ENCODE measurements at places on chromosomes 6 and 20. TPM values are rescaled to one million over a fixed set of nuclear protein-coding genes. Genes with fewer than 3 reads are reported as not detected.
A peak's percentile ranks its signal among the peaks of the same experiment; 100 is the strongest.

- DNase-seq = no peak
These were observed 247.5 kb downstream of the TMEM242 start for GRCh38 chr6:157075549-157076450.

- no peak for DNase-seq
These were observed 509.3 kb upstream of the MAN1A1 start for GRCh38 chr6:119858901-119859300.

DNA sequence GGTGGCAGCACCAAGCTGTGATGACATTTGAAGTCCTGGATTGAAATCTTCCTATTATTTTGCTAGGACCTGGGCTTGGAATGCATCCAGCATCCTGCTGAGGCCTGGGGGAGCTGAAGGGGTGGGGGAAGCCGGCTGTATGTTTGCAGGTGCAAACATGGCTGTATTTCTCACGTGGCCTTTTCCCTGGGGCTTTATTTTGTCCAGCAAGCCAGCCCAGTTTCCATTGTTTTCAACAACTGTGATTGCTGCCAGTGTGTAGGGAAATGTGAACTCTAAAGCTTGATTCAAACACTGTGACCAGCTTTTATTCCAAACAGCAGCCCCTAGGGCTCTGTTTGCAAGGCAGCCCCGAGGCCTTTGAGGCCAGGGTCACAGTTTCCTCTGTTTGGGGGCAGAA lies 683.0 kb downstream of the DHX35 start:
- no peak for DNase-seq

DNA sequence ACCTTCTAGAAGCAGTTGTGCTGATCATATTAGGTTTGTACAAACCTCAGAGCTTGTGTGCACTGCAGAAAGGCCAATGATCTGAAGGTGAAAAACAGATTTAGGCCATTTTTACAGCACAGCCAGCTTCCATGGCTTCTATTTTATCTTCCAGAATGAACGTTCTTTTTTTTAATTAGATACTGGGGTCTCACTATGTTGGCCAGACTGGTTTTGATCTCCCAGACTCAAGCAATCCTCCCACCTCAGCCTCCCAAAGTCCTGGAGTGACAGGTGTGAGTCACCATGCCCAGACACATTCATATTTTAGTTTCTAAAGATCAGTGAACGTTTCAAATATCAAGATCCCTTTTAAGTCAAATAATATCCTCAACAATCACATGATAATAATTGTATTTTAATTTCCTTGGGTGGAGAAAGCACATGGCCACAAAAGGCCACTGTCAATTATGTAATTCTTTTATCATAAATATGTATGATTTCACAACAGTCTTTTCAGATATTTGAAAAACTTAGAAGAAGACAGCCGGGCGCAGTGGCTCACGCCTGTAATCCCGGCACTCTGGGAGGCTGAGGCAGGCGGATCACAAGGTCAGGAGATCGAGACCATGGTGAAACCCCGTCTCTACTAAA lies 326.7 kb upstream of the JARID2 start:
- DNase-seq = no peak

GRCh38 chr6:51630011-51630410 lies 457.4 kb downstream of the PKHD1 start:
- no peak for DNase-seq

DNA sequence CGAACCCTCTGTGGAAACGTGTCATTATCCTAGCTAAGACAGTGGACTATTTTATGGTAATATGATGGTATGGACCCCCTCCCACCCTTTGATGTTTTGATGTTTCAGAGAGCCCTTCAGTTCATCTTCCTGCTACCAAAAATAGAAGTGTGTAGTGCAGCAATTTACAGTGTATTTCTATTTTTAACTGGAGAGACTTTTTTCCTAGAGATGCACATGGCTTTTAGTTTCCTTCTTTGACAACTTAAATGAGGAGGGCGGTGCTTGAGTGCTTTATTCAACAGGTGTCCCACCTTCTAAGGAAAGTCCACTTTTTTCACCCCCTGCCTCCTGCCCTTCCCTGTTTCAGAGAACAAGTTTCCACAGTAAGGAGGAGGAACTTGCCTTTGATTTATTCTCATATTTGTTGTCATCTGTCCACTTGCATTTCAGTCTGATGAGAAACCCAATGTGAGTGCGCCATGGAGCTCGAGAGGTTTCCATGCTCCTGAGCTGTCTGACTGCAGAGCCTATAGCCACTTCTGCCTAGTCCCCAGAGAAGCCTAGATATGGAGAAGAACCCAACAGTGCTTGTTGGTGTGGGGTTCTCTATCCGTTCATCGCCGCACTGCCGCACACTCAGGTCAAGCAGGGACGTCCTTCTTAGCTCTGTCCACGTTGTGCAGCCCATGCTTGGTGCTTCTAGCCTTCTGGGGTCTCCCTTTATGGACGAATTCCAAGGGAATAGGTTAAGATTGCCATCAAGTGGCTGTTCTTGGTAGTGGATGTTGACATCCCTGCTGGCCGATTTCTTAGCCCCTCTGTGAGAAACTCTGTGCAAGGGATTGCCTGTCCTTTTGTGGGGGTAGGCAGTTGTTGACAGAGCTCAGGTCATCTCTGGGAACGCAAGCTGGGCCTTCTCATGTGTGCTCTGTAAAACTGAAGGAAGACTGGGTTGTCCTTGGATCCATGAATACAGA lies 144.2 kb downstream of the JARID2 start:
- no peak for DNase-seq

TDRD6 gene
- total RNA-seq = 1.8 TPM

- DNase-seq = no peak
These were observed 533.9 kb downstream of the TFAP2B start for GRCh38 chr6:51352506-51353029.

DNA sequence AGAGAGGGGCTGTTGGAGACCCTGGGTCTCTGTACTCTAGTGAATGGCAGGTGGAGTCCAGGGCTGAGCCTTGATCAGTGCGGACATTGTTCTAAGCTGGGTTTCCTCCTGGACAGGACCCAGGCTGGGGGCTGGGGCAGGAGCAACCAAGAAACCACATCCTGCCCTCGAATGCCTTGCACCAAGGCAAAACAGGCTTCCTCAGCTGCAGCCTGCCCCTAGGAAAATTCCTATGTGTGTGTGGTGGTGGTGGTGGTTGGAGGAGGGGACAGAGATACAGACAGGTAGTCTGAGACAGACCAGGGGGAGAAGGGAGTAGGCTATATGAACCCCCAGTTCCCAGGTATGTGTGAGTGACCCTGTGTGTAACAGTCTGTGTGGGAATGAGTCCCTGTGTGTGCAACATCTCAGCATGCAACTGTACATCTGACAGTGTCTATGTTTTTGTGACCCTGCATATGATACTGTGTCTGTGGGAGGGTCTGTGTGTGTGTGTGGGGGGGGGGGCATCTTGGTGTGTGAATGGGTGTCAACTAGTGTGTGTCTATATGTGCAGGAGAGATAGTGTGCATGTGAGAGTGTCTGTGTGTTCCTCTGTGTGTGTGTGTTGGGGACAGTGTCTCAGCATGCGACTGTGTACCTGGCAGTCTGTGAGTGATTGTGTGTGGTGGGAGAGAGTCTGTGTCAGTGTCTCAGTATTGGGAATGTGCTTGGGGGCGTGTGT lies 3.0 kb downstream of the GLP1R start:
- no peak for DNase-seq

DNA sequence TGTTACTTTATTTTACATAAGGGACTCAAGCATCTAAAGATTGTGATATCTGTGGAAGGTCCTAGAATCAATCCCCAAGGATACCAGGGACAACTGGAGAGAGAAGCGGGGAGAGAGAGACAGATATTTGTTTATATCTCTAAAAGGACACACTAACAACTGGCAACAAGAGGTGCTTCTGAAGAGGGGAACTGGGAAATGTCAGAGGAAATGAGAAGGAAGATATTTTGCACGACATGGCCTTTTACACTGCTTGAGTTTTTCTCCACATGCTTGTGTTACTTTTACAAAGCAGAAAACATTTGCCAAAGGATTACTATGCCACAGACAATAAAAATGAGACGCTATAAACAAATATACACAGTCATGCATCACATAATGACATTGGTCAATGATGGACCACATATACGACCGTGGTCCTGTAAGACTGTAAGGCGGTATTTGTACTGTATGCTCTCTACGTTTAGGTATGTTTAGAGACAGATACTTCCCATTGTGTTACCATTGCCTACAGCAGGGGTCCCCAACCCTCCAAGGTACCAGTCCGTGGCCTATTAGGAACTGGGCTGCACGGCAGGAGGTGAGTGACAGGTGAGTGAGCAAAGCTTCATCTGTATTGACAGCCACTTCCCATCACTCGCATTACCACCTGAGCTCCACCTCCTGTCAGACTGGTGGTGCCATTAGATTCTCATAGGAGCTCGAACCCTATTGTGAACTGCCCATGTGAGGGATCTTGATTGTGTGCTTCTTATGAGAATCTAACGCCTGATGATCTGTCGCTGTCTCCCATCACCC lies 64.6 kb upstream of the PTPN1 start:
- DNase-seq = peak; percentile 19

MDFI gene
- total RNA-seq = 9.3 TPM

- DNase-seq = no peak
These were observed 173.1 kb downstream of the CLVS2 start for GRCh38 chr6:123168892-123169773.

ABHD16B gene
- total RNA-seq = not detected

DNA sequence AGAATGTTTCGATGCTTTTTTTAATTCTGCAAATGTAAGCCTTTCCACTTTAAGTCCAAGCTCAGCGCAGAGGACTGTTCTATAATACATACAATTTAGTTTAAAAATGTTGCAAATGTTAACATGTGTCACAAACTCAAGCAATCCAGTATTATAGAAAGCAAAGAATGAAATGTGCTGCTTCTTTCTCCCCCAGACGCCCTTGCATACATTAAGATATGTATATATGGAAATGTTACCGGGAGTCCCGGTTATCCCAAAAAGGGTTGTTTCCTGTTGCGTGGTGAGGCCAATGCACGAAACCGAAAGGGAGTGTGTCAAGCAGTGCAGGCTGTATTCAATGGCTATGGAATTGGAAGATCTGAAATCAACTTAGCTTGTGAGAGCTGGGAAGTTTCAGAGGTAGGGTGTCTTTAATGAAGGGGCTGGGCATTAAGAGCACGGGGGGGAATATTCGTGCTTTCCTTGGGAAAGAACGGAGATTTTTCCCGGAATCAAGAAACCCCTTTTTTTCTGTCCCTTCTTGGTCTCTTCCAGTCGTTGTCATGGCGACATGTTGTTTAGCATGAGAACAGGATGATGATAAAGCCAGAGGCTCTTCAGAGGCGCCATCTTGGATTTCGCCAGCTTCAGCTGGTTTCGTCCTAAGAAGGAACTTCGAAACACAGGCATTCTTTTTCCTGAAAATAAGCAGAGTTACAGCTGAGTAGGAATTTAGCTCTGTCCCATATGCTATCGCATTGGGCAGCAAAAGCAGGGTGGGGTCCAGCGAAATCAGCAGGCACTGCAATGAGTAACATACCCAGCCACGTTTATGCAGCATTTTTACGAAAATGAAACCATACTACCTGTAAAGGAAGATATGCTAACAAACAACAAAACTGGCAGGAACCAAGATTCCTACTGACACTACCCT lies 10.1 kb upstream of the NQO2 start:
- peak; percentile 87 for DNase-seq

PNPLA1 gene
- not detected for total RNA-seq

GRCh38 chr20:10524034-10524476 lies 89.0 kb downstream of the SLX4IP start:
- no peak for DNase-seq

PRICKLE4 gene
- total RNA-seq = 3.5 TPM

GRCh38 chr20:50734730-50735679 lies 3.6 kb downstream of the PARD6B start:
- no peak for DNase-seq

- no peak for DNase-seq
These were observed 6.5 kb upstream of the UQCC2 start for GRCh38 chr6:33717934-33718455.

GRCh38 chr6:105810105-105810921 lies 275.8 kb upstream of the PRDM1 start:
- DNase-seq = no peak

- no peak for DNase-seq
These were observed 195.0 kb downstream of the CD83 start for GRCh38 chr6:14312587-14312986.

GRCh38 chr6:47152666-47153403 lies 110.7 kb upstream of the ADGRF1 start:
- DNase-seq = no peak

NHSL1 gene
- total RNA-seq = 10.9 TPM

TMEM74B gene
- total RNA-seq = 3.8 TPM

SRMS gene
- total RNA-seq = not detected

DNA sequence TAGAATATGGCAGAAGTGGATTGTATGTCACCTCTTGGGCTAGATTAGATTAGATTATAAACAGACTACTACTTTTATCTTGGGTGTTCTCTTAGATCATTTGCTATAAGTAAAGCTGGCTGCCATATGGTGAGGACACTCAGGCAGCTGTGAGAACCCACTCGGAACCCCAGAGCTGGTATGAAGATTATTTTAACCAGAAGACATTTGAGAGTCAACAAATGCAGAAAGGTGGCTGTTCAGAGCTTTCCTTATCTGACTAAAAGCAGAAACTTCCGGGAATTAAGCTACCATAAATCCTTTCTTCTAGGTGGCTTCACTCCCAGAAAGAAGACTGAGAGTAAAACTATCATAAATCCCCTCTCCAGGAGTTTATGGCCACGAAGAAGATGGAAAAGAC lies 91.9 kb downstream of the RNGTT start:
- DNase-seq = no peak

DNA sequence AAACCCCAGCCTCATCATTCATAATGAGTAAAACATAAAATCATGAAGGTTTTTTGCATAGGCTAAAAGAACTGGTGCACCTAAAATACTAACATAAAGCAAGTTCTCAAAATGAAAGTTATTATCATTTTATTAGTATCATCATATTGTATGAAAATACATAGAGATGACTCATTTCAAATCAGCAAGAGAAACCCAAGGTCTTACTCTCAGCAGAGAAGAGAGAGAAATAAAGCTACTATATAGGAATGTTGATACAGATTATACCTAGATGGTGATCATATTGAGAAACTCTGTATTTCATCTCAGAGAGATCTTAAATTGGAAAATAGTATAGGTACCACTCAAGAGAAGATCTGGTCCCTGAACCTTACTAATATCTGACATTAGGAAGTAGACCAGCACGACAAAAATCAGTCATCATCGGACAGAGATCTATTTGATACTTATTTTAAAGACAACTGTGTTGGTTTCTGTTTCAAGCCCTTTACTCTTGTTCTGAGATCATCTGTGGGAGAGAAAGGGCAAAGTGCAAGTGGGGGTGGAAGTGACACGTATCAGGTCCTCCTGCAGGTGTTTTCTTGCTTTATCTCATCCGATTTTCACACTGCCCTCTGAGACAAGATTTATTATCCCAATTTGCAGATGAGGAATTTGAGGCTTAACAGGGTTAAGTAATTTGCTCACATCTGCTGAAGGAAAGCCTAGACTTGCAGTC lies 532.3 kb downstream of the MAFB start:
- no peak for DNase-seq

GRCh38 chr6:162679681-162680080 lies 47.9 kb downstream of the PRKN start:
- no peak for DNase-seq

DNA sequence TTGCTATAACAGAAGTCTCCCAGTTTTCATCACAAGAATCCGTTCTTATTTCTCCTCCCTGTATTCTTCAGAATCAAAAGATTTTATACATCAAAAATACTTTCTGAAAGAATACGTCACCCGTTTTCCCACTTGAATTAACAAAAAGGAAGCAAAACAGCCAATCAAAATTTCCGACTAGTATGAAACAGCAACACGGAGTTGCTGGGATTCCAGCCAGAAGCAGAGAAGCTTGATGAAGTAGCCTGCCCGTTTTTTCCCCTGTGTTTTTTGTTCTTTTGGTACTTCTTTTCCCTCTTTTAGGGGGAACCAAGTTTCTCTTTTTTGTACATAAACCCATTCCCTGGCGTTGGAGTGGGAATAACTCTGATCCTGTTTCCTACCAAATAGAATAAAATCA lies 14.6 kb downstream of the TXLNB start:
- DNase-seq = no peak
